ENCODE measurements at places on chromosomes 12 and 14. TPM values are rescaled to one million over a fixed set of nuclear protein-coding genes. Genes with fewer than 3 reads are reported as not detected.

GRCh38 chr12:106064721-106065021 lies 74.1 kb downstream of the NUAK1 start:
- DNase-seq = no peak

DNA sequence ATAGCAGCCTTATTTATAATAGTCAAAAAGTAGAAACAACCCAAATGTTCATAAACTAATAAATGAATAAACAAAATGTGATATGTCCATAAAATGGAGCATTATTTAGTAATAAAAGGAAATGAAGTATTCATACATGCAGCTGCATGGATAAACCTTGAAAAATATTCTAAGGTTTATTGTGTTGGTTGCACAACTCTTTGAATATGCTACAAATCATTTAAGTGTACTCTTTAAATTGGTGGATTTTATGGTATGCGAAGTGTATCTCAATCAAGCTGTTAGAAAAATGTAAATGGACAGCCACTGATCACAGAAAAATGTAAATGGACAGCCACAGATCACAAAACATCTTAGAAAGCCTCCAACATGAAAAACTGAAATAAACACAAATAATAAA lies 73.2 kb upstream of the SLC38A4 start:
- DNase-seq = no peak

DNA sequence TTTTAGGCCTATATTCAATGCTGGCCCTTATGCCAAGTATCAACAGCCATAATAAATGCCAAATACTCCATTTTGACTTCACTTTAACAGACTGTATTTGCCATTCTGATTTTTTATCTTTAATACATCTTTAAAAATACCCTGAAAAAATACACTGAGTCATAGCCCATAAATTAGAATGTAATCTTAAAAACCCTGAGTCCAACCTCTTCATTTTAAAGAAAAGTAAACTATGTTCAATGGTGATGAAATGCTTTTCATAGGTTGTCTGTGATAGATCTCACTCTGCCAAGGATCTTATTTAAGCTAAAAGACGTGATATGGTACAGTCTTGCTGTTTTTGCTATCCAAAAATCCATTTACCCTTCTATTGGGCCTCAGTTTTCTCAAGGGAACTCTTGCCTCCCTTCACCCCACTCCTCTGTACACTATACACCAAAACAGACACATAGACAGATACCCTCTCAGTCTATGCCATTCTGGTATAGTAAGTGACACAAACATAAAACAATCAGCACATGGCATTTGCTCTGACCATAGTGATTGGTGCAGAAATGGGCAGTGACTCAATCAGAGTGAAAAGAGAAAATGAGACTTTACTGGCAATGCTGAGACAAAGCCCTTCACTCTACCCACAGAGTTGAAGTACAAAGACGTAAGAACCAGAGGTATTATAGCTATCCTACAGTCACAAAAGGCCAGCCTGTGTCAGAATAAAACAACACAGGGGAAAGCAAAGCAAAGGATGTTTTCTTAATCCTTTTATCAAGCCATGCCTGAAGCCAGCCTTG lies 49.1 kb downstream of the BTG1 start:
- DNase-seq = no peak

The GPR84 gene
- total RNA-seq = 1.2 TPM

The GPX2 gene
- total RNA-seq = not detected

- no peak for DNase-seq
Observed at GRCh38 chr14:87233806-87234384, 759.1 kb downstream of the GALC start.

Data from activated naive CD8-positive, alpha-beta T cell treated with anti-CD3 and anti-CD28 coated beads for 36 hours (primary cell).